ENCODE measurements at places on chromosomes 5 and 9.

GRCh38 chr9:87867391-87867790 is 15.3 kb upstream of the SPATA31E1 start:
- DNase-seq, result no peak

DNA sequence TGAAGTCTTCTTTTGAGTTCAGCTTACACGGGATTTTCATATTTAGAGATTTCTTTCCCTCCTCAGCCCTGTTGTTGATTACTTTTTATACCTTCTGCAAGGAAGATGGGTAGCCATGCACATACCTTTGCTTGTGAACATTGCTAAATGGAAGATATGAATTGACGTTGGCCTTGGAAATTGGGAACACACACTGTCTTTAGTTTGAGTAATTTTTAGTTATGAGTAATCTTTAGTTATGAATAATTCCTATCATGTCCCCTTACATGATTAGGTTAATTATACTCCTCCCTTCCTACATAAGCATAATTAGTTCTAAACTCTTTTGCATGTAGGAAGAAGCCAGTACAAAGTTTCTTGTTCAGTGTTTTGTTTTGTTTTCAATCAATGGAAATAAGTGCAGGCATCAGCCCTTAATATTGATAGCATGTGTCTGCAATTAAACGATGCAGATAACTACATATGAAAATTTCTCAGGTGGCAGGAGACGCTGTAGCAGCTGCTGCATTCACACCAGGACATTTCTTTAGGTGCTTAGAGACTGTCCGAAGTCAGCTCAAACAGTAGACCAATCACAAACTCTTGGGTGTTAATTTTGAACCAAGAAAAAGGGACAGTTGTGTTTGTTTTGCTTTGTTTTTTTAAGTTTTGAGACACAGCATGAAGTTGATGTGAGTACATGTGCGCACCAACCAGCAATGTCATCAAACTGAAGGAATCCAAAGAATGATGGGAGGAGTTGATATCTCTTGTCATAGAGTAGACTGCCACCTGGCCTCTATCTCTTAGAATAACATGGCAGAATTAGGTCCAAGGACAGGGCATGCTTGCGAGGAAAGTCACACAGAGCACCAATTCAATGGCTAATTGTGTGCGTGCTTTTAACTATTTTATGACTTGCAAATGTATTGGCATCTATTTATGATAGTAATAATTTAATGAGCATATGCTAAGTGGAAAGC is 51.4 kb downstream of the SMARCA2 start:
- DNase-seq, result no peak

DNA sequence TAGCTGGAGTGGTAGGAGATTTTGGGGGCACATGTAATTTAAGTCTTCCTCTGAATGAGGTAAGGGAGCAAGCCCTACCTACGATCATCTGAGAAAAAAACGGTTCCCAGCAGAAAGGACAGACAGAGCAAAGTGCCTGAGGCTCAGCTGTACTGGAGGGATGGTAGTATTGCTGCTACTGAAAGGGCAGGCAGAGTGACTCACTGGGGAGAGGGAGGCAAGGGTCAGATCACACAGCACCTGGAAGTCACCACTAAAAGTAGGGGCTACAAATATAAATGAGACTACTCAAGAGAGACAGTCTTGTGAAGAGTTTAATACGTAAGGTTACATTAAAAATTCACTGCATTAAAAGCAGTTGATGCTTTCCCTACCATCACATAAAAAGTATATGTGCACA is 75.9 kb downstream of the NFIB start:
- DNase-seq, result no peak

- DNase-seq, result no peak
These were observed 146.5 kb downstream of the LPAR1 start for GRCh38 chr9:110891760-110892159.

- no peak for DNase-seq
These were observed 213.4 kb upstream of the ADAMTSL1 start for GRCh38 chr9:18260521-18260920.

DNA sequence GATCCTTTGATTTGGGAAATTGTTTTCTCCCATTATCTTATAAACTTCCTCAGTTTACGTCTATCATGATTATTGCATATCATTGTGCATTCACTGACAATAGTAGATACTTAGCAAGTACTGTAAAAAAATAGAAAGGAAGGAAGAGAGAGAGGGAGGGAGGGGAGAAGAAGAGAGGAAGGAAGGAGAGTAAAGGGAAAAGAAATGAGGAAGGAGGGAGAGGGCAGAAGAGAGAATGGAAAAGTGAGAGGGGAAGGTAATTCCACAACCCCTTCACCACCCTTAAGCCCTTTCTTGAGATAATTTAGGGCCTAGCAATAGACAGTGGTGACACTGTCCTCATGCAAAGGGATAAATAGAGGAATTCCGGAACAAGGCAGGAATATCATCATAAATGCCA is 64.4 kb downstream of the NFIB start:
- no peak for DNase-seq

DNA sequence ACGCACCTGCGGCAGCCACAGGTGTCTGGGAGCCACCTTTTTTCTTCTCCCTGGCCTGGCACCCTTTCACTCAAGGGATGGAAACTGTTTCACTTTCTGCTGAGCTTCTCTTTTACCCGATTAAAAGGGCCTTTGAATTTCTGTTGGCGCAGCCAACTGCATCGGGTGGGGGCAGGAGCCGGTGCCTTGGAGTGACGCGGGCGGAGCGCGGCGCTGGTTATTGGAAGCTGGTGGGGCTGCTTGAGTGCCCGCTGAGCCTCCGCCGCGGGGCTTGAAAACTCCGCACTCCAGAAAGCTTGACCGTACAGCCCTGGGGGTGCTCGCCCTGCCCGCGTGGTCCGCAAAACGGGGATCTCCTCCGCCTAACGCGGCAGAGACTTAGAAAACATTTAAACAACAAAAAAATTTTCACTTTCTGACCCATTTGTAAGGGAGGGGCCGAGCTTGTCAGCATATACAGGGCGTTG is 52.0 kb upstream of the TJP2 start:
- DNase-seq, result peak; percentile 27

GRCh38 chr5:34003941-34004340 is 3.9 kb downstream of the AMACR start:
- DNase-seq, result no peak

DNA sequence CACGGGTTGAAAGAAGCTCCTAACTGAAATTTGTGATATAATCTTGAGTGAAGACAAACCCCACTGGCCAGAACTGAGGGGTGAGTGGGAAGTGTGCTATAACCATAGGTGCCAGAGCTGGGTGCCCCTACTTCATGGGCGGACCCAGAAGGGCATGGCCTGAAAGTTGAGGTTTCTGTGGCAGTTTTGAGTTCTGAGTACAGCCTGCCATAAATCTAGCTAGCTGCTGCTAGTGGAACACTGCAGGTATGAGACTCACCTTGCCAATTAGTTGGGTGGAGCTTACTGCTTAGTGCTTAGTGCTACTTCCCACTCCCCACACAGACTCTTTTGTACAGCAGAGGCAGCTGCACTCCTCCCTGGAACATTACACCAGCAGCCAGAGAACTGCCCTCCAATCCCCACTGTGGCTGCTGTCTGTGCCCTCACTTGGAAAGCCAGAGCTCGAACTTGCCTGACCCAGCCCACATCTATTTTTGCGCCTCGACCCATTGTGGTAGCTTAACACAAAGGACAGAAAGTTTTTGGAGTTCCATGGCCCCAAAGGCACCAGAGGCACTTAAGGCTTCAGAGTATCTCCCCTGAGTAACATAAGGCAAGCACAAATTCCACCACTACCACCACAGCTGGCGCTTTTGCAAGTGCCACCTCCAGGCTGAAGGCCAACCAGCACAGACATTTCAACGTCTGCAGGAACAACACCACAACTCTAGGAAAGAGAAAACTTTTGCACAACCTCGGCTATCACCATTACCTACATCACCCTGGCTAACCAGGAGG is 27.1 kb upstream of the PTGER4 start:
- DNase-seq, result no peak

DNA sequence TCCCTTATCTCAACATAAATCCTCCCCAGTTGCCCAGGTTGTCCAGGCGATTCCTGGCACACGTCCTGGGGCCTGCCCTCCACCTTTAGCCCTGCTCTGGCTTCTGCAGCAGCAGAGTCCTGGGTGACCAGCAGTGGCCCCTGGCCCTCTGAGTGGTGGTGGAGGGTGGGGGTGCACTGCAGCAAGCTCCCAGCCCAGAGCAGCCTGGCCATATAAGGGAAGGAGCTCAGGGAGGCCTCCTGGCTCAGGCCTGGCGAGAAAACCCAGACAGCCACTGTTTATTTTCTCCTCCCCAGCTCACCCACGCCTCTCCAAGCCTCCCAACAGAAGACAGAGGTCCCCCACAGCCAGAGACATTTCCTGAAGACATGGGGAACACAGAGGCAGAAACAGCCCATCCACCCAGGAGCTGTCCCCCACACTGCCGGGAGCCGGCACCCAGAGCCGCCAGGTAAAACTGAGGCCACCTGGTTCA is 44.7 kb upstream of the IL17B start:
- DNase-seq, result no peak

Data from T1000 (cell line).